ENCODE measurements at places on chromosomes 6 and 20.
A peak's percentile ranks its signal among the peaks of the same experiment; 100 is the strongest.

DNA sequence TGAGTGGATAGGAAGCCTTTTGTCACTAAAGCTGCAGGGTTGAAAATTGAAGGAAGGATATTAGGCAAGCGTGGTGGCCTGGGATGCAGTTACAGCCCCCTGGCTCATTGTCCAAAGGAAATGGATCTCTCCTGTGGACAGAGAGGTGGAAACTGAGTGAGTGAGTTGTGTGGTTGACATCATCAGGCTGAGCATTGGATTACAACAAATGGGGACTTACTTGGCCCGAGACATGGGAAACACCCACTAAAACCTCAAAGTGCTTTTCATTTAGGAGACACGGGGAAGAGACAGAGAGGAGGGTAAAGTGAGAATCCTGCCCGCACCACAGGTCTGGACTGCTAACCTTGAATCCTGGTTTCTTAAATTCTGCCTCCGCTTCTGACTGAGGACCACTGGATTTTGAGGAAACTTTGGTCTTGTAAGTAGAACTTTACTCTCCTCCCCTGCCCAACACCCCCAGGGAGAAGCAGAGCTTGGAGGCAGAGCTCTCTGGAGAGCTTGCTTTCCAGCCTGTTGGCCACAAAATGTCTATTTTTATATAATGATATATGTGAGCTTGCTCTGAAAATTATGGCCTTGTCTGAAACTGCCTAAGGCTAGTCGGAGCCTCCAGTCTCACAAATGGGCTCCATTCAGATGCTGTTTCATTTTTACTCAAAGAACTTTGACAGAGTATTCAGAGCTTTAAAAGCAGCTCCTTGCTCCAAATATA is at the start of gene PKIG:
Gene PKIG, plus strand, starts transcription at position 269 of the 715 bp plus-strand sequence. CDS start 31,978 bp downstream, outside the sequence.
- peak; percentile 73 for DNase-seq

GRCh38 chr6:14046476-14047068 is 71.0 kb upstream of the CD83 start:
- DNase-seq, result peak; percentile 48

- no peak for DNase-seq
Measured at GRCh38 chr6:45597424-45597823, 219.7 kb upstream of the SUPT3H start.

- DNase-seq, result no peak
Measured at GRCh38 chr6:142929751-142930358, 15.1 kb downstream of the HIVEP2 start.

GRCh38 chr6:150636808-150637207 is 37.1 kb downstream of the PLEKHG1 start:
- DNase-seq, result no peak

- no peak for DNase-seq
Measured at GRCh38 chr6:163563318-163563717, 148.8 kb downstream of the QKI start.

- no peak for DNase-seq
Measured at GRCh38 chr6:20819774-20820400, 285.6 kb downstream of the CDKAL1 start.

DNA sequence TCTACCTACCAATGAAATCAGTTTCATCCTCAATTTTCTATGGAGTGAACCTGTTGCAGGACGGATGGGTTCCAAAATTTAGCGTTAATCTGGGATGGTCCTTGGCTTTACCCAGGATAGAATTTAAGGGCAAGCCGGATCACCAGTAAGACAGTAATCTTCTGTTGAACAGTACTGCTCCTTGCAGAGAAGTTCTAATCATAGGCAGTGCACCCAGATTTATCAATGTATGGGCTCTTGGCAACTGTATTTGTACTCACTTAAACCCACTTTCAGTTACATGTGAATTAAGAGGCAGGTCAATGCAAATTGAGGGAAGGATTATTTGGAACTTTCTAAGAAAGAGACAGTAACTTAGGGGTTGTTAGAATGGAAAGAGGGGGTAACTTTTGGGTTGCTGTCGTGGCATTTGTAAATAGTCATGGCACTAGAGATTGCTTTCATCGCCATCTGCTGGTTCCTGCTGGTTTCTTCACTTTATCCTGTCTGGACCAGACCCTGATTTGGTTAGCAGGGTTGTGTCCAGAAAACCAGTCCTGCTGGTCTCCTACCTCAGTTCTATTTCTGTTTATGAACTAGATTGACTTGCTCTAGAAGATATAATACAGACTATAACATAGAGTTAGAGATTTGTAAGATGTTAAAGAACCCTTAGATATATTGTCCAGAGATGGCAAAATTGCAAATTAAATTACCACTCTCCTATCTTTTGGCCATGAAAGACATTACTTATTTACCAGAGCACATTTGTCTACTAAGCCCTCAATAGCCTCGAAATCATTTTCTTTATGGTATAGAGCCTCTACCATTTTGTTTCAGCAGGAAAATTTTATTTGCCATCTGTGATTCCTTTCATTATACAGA is 646.3 kb downstream of the UTRN start:
- DNase-seq, result peak; percentile 28

GRCh38 chr20:18715564-18715963 is 98.0 kb upstream of the SCP2D1 start:
- no peak for DNase-seq

DNA sequence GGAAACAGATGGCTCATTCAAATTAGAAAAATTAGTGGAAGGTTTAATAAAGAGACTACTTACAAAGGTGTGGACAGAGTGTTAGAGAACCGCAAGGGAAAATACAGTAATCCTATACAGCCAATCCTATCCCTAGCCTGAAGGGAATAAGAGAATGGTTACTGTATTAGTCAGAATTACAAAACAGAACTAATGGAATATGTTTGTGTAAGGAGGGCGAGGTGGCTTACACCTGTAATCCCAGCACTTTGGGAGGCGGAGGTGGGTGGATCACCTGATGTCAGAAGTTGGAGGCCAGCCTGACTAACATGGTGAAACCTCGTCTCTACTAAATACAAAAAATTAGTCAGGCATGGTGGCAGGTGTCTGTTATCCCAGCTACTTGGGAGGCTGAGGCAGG is 16.3 kb upstream of the TRPC4AP start:
- DNase-seq, result no peak

DNA sequence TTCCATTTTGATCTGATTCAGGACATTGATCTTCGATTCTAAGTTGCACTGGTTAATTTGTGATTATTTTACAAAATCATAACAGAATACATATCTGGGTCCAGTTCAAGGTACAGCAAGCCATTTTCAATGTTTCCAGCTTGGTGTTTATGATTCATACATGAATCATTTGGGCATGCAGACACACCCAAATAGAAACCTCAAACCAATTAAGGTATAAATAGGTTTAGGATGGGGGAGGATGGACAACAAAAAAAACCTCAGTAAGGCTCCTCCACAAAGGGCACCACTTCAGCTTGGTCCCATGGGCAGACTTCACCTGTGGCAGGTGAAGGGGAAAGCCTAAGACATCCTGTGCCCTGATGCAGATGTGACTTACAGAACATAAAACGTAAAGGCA is 192.7 kb downstream of the KHDC1L start:
- DNase-seq, result peak; percentile 10

DNA sequence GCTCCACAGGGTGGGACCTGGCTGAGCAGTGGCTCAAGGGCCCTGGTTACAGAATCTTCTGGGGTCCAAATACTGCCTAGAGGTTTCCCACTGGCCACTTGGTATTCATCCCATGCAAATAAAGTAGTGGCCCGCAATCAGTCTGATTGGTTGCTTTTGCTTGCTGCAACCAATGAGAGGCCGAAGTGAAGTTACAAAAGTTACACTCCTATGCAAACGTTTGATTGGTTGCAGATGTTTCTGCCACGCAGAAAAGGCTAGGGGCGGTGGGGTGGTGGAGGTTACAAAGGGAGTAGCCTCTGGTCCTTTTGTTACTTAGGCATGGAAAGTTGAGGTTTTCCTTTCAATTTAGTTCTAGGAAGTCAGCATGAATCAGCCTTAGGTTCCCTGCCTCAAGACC is 3.6 kb upstream of the NHLRC1 start:
- DNase-seq, result peak; percentile 13

All from amniotic epithelial cell (primary cell).